Brain microvascular endothelial cell (primary cell): ENCODE measurements at places on chromosomes 6 and 20.

GRCh38 chr20:59620860-59621505, 16.6 kb downstream of the PHACTR3 start:
- no peak for DNase-seq

DNA sequence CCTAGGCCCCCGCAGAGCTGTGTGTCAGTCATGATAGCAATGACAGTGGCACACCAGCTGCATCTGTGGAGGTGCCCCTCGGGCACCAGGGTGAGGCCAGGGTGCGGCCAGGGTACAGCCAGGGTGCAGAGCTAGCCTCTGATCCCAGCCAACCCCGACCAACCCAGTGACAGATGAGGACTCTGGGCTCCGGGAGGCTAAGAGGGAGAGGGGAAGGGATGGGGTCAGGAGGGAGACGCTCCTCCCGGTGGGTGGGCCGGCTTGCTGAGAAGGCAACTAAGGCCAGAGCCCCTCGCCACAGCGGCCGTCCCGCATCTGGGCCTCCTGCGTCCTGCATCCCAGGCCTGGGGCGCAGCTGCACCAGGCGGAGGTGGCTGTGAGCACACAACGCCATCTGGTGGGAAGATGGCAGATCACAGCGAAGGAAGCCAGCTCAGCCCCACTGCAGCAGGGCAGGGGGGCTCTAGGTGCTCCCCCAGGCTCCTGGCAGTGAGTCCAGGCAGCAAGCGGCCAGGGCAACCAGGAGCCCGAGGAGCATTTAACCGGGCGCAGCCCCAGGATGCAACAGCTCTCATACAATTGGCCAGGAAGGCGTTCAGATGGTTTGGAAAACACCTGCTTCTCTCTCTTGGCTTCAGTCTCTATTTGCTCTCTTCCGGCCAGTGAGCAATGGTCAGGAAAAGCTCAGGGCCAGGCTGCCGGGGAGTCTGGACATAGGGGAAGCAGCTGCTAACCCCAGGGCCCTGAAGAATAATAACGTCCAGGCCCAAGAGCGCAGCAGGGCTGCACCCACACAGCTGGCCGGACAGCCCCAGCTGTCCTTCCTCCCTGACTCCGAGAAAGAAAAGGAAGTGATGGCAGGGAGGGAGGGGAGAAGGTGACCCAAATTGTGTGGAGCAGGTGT, 169.4 kb downstream of the TAF4 start:
- peak; percentile 23 for DNase-seq

DNA sequence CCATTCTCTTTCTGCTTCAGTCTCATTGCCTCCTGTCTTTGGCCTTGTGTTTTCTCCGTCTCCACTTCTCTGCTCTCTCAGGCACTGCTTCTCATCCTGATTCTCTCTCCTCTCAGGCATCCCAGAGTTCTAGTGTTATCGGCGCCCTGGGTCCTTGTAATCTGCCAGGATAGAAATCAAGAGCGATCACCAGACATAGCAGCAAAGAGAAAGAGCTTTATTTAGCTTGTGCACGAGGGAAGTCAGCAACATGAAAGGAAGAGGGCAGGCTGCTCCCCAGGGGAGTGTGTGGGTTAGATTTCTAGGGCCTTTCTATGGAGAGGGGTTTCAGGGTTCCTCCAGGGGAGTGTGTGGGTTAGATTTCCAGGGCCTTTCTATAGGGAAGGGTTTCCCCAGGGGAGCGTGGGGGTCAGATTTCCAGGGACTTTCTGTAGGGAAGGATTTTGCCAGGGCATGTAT, 32.5 kb downstream of the SUN5 start:
- no peak for DNase-seq

- no peak for DNase-seq
These were observed 54.9 kb downstream of the ANKRD6 start for GRCh38 chr6:89487864-89488263.

- no peak for DNase-seq
These were observed 1310.0 kb upstream of the EYS start for GRCh38 chr6:67016921-67017460.

DNA sequence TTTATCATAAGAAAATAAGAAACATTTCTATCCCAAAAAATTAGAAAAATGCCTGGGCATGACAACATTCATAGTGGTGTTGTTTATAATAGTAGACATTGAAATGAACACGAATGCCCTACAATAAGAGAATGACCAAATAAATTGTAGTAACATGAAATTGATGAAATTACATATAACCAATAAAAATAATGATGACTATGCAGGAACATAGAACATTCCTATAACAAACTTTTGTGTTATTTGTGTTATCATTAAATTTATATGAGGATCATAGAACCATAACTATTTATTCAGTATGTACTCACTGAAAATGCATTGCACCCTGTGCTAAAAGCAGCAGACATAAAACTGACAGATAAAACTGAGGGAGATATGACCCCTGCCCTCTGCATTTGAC, 399.7 kb downstream of the CBLN4 start:
- no peak for DNase-seq

DNA sequence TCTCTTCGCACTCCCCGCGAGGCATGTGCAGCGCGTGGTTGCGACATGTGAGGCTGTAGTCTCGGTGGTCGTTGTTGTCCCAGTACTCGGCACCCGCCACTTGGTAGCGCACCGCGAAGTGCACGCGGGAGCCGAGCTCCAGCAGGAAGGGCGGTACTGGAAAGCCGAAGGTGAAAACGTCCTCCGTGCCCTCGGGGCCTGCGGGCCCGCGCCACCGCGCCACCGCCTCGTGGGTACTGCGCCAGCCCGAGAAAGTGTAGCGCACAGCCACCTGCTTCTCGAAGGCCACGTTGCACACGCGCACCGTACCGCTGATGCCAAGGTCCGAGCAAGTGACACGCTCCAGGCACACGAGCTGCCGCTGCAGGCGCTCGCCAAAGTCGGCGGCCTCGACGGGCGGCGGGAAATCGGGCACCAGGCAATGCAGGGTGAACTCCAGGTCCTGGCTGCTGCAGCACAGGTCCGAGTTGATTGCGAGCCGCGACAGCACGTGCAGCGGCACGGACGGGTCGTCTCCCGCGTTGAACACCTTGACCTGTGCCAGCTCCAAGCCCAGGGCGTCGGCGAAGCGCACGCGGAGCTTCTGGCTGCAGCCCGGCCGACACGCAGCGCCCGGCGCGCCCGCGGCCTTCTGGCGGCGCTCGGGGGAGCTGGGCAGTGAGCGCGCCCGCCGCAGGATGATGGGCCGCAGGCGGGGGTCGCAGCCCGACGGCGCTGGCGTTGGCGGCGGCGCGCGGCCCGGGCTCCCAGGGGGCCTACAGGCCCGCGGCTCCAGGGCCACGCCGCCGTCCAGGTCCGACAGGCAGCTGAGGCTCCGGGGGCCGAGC, 840 bp downstream of the PPP1R3D start:
- DNase-seq, result no peak
